Cerebellar nuclear complex (tissue), 1 donor: ENCODE measurements at places on chromosomes 6 and 20.

GRCh38 chr20:59564171-59564570 is 40.2 kb upstream of the PHACTR3 start:
- no peak for DNase-seq

DNA sequence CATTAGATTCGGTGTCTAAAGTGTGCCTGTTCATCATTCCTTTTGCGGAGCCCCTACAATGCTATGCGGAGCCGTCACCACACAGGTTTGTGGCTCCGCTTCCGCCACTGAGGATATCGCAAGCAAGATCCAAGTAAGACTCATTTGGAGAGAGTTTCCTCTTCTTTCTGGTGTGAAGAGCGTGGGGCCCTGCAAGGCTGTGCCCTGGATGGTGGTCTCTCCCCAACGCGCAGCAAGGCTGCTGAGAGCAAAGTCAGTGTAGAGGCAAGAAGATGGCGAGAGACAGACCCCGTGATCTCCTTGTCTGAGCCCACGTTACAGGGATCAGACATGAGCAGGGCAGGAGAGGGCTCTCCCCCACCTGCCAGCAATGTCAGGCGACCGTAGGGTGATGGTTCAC is 96.3 kb upstream of the AFDN start:
- DNase-seq = no peak

DNA sequence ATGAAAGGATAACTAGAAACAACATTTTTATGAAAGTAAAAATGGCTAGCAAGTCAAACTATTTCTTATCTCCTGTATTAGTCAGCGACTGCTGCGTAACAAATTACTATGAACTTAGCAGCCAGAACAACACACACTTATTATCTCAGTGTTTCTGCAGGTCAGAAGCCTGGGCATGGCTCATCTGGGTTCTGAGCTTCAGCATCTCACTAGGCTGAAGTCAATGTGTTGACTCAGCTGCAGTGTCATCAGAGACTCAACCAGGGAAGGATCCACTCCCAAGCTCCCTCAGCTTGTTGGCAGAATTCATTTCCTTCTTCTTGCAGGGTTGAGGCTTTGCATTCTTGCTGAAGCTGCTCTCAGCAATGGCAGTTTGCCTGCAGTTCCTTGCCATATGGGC is 33.2 kb upstream of the IGF2R start:
- no peak for DNase-seq

- DNase-seq = no peak
These were observed 24.6 kb downstream of the PRSS35 start for GRCh38 chr6:83536647-83537589.

GRCh38 chr6:99178168-99178567 is 171.3 kb downstream of the FAXC start:
- DNase-seq = no peak

DNA sequence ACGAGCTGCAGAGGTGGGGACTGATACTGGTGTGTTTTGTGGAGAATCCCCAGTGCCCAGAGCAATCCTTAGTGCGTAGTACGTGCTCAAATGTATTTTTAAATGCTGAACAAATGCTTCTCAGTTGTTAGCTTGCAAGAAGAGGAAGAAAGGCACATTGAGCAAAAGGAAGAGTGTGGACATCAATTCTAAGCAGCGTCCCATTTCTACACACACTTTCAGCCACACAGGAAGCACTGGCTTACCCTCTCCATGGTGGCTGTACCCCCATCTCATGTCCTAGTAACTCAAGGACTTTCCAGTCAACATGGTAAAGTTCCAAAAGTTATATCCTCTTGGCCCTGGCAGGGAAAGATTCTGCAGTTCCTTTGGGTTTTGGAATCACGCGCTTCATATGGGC is 98.8 kb upstream of the NXT1 start:
- DNase-seq = no peak

- DNase-seq = no peak
These were observed 220.2 kb downstream of the UST start for GRCh38 chr6:148967011-148967520.

DNA sequence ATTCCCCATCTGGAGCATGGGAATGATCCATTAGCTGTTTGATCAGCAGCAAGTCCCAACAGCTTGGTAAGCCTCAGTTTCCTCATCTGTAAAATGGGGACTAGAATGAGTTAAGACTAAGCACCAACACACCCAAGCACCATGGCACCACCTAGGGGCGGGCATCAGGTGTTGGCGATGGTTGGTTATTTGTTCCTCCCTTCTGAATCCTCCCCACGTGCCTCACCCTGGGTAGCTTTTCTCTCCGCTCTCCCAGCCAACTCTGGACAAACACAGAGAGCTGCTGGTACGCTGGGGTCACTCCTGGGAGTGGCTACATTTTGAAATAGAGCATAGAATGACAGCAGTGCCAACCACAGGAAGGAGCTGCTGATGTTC is 13.3 kb upstream of the ITPR3 start:
- DNase-seq = no peak

DNA sequence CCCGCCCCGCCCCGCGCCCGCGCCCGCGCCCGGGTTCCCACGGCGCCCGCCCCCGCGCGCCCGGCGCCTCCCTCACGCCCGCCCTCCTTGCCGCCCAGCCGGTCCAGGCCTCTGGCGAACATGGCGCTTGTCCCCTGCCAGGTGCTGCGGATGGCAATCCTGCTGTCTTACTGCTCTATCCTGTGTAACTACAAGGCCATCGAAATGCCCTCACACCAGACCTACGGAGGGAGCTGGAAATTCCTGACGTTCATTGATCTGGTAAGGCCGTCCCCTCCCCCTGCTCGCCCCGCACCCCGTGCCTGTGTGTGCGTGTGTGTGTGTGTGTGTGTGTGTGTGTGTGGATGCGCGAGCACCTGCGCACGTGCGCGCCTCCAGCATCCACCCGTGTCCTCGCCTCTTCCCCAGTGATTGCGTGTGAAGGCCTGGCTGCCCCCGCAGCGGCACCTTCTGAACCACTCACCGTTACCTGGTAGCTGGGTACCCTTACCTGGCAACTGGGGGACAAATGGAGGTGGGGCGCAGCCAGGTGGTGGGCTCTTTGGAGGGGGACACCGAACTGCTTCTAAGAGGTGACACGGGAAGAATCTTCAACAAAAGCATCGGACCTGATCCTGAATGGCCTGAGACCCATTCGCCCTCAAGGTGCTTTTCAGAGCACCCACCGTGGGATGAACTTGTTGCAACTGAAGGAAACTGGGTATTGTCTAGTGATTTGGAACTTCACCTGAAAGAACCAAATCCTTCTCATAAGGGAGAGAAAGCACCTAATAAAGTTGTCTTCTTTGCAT is at the start of gene AIG1:
Gene AIG1, plus strand, starts transcription at position 84 of the 791 bp plus-strand sequence. Its CDS starts 37 bp downstream, at position 121.
- no peak for DNase-seq
